GM23248 (cell line): ENCODE measurements at places on chromosomes 4 and X. TPM values are rescaled to one million over a fixed set of nuclear protein-coding genes. Genes with fewer than 3 reads are reported as not detected.

The NSD2 gene
- polyA plus RNA-seq: 19.1 and 20.1 TPM in 2 replicates

The RHOXF1 gene
- polyA plus RNA-seq: not detected in 2 replicates

The CCNI gene
- polyA plus RNA-seq: 158 and 166 TPM in 2 replicates

The SPACA5 gene
- polyA plus RNA-seq: not detected in 2 replicates

The MTNR1A gene
- polyA plus RNA-seq: not detected in 2 replicates

The RRH gene
- polyA plus RNA-seq: not detected in 2 replicates

- no peak for DNase-seq
Measured at GRCh38 chr4:152510349-152511147, 25.3 kb downstream of the FBXW7 start.

DNA sequence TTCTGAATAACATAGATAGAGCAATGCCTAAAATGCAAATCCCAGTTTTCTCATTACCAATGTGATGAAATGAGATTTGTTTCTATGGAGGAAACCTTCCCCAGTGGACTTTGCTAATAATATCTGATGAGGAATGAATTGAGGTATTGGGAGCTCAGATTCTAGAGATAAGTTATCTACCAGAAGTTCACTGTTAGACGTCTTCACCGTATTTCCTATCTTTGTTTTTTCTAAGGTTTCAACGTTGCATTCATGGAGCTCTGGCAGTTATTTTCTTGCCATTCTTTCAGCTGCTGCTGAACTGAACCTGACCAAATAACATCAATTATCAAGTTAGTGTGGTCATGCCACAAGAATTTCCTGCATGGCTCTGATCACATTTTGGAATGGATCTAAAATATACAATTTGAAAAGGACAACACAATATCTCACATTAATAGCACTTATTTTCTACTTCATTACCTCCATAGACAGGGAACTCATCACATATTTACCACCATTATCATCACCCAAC is 511.8 kb upstream of the LCORL start:
- no peak for DNase-seq

DNA sequence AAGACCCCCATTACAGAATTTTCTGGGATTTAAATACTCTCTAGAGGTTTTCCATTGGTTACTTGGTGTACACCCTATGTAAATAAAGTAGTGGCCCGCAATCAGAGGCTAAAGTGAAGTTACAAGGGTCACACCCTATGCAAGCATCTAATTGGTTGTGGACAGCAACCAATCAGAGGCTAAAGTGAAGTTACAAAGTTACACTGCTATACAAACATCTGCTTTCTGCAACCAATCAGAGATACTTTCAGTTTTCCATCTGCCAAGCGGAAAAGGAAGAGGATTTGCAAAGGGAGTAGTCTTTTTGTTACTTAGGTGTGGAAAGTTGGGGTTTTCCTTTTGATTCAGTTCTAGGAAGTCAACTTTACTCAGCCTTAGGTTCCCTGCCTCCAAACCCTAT is 2.0 kb upstream of the ATRX start:
- DNase-seq: no peak

DNA sequence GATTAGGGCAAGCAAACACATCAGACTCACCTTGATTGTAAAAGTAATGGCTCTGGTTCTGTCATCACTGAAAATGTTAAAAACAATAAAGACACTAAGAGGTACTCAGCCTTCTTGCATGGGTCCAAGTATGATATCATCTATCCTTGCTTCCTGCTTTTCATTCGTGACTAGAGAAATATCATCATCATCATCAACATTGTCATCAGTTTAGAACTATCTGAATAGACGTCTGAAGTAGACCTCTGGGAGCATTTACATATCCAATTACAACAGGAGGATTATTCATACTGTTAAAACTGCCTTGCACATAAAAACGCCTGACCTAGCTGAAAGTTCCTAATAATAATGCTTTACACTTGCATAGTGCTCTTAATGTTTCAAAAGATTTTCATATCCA is 9.8 kb upstream of the FRAS1 start:
- no peak for DNase-seq

- DNase-seq: peak; percentile 76
Measured at GRCh38 chr4:77001907-77002306, 52.4 kb downstream of the SEPTIN11 start.

GRCh38 chr4:124132161-124132560 is 580.4 kb downstream of the ANKRD50 start:
- DNase-seq: peak; percentile 8

GRCh38 chrX:131068945-131069719 is 11.0 kb downstream of the ARHGAP36 start:
- DNase-seq: peak; percentile 29

DNA sequence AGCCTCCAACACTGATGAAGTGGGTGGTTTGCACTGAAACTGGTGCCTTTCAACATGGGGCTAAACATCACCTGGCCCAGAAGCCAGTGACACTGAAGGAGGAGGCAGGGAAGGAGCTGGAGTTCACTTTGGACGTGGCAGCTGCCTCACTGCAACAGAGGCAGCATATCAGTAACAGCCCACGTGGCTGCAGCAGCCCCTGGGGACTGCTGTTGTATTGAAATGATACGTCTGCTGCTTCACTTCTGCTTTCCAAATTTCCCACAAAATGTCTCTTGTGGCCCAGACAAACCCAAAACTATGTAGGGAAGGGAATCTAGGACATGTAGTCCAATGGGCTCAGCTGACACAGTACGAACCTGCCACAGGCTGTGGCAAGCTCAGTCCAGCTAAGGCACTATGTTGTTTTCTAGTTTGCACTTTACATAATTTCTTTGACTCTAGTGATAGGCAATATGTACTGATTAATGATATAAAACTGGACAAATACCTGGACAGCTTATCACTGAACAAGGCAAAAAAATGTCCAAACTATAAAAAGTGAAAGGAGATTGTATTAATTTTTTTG is 84.7 kb upstream of the RAPGEF2 start:
- no peak for DNase-seq

DNA sequence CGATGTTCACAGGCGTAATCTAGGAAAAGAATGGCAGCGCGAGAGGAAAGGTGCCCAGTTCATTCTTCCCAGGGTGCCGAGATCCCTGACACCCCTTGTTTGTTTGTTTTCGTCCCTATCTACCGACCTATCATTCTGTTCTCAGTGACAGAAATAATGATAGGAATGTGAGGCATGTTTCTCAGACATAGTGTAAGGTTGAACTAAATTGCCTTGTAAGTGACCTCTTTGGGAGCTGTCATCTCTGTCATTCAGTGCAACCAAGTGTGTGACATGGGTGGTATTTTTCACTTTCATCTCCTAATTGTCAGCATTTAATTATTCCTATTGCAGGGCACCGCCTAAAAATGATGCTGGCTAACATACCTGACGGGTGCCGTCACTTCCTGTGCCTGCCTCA is 24.4 kb downstream of the CLDN22 start:
- DNase-seq: no peak

DNA sequence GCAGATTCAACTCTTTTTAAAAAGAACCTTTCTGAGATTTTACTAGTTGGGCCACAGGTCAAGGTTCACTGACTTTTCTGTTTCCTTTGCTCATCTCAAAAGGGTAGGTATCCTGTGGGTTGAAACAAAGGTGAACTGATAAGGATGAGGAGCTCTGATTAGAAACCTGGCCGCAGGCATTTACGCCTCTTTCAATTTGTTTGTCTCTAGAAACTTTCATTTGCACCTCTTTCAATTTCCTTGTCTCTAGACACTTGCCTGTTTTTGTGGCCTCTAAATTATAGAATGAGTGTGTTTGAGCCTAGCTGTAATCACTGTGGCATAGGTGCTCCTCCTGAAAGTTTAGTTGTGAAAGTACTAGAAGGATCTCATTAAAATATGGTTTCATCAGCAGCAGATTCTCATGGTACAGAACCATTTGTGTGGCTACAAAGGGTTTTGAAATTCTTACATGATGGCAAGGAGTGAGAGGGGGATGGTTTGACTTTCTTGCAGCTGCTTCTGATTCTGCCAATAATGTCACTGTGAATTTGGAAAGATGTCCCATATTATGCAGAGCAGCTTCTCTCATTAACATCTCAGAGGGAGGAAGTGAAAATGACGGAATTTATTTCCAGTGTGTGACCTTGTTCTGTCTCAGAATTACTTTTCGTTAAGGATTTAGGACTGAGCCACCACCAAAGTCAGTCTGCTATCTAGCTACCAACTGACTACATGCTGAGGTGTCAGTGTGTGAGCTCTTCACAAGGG is 142.2 kb downstream of the SH2D1A start:
- DNase-seq: no peak

- DNase-seq: no peak
Measured at GRCh38 chr4:41154010-41154813, 60.1 kb downstream of the APBB2 start.

- DNase-seq: no peak
Measured at GRCh38 chr4:81407726-81408125, 64.0 kb downstream of the RASGEF1B start.

- DNase-seq: no peak
Measured at GRCh38 chrX:43140582-43140981, 362.6 kb upstream of the PPP1R2C start.

DNA sequence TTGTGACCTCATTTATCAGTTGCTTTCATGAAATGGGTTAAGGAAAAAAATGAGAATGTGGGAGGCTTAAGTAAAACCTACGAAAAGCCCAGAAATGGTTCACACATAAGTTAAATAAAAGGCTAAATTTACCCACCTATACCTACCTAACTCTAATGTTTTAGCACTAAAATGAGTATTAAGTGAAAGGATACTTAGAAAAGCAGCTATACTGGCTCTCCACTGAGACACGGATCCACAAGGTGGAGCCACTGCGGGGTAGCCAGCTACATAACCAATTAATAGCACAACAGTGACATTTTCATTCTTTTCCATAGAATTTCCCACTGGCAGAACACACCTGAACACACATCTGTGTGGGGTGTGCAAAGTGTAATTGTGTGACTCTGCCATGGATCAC is 101.9 kb downstream of the MAML3 start:
- DNase-seq: peak; percentile 73

DNA sequence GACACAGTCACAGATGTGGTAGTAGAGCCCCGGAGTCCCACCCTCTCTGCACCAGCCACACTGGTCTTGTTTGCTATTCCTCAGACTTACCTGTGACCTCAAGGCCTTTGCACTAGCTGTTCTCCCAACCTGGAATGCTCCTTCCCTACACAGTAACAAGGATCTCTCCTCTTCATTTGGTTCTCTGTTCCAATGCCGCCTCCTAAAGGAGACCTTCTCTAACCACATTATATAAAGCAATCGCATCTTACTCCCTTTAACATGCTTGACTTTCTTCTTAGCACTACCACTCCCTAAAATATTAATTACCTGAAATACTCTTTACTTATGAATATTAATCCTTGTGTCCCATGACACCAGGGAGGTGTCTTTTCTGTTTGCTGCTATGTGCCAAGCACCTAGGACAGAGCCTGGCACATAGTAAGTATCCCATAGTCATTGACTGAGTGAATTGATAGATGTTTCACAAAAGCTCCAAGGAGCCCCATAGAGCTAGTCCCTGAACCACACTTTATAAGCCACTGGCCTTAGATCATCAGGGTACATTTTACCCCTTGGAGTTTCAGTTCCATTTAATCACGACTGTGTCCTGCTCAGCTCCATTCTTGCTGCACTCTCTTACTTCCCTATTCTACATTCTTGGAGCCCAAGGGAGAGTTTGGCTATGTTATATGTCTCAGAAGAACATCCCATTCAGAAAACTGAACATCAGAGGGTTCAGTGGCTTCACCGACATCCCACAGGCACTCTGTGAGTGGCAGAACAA is 312.7 kb downstream of the RAB28 start:
- DNase-seq: no peak

DNA sequence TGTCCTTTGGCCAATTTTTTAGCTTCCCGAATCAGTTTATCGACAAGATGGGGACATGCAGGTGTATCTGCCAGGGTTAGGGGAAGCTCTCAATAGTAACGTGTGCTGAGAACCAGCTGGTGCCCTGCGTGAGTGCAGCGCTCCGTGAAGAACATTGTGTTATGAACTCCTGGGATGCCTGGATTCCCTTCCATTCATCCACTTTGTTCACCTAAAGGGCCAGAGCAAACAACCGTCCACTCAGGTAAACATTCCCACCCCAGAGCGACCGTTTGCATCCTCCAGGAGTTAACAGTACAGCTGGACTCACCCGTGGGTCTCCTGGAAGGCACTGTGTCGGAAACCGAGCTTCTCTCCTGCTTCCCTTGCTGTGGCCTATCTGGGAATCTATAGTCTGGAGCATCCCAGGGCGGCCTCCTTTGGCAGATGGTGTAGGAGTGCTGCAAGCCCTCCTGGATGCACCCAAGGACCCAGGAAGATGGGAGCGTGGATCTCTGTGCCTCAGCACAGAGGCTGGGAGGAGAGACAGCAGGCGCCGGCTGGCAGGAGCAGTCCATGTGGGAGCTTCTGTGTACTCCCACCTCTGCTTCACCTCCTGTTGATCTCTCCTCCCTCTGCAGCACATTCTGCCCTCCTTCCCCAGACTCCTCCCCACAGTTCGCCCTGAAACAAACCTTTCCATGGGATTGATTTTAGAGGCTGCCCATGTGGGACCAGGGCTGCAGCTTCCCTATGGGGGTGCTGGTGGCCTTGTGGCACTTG is 62.7 kb downstream of the SHROOM2 start:
- DNase-seq: no peak

GRCh38 chr4:140688711-140689598 is 67.2 kb downstream of the TBC1D9 start:
- DNase-seq: peak; percentile 28

DNA sequence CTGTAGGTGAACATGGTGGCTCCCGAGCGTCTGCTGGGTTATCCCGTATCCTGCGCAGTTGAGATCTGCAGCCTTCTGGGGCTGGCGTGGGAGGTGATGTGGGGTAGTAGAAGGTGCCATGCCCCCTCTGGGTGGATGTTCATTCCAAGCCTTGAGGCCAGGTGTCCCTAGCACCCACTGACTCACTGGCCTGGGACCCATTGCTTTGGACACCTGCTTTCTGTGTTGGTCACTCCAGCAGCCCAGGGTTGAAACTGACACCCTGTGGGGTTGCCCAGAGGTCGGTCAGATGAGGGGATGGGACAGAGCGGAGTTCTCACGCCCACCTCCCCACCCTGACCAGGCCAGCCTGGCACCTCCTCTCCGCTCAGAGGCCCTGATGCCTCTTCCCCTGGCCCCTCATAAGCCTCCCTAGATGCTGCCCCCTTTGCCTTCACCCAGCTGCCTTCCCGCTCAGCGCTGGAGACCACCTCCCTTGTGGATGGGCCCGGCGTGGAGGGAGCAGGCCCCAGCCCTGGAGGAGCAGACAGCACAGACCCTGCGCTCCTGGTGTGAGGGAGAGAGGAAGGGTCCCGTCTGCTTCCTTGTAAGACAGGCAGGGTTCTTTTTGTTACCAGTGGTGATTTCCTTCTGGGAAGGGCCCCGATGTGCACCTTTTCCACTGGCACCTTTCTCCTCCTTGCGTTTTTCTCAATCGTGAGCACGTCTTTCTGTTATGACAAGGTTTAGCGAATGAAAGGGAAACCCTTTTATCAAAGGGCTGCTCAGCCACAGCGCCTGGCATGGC is 2.0 kb downstream of the DOK7 start:
- DNase-seq: no peak

DNA sequence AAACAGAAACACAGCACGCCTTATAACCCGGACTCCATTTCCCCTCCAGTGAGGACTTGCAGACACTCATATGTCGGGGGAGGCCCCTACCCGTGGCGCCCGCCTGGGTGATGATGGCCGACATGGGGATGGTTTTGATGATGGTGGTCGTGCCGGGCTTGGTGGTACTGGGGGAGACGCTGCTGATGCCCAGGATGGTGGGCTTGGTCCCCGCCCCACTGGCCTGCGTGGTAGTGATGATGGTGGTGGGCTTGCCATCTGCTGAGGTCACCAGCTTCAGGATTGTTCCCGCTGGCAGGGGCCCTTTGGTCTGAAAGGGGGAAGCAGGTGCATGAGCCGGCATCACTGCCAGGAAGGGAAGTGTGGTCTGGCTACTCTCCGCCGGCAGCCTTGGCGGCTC is 12.8 kb upstream of the RENBP start:
- DNase-seq: no peak
